ENCODE measurements at places on chromosomes 16 and 17.
A peak's percentile ranks its signal among the peaks of the same experiment; 100 is the strongest.

GRCh38 chr17:41483531-41483930, 2.6 kb upstream of the KRT35 start:
- no peak for DNase-seq

GRCh38 chr17:80753685-80754345, 209.2 kb downstream of the RPTOR start:
- no peak for DNase-seq

- DNase-seq = no peak
Observed at GRCh38 chr17:7555320-7555948, 3.1 kb upstream of the TNFSF13 start.

DNA sequence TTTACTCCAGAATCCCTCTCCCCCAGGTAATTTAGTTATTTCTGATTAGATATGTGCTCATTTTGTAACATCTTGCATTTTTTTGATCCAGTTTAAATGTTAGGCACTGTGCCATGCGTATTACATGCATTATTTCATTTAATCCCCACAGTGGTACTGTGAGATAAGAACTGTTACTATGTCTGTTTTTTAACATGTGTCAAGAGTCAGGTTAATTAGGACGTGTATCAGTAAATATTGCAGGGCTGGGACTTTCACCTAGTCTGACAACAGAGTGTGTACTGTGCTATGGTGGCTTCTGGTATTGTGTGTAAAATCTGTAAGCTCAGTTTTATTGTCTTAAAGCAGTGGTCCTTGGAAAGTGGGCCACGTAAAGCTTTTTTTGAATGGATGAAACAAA, 10.6 kb downstream of the RSPRY1 start:
- DNase-seq = no peak

GRCh38 chr17:56292010-56292409, 138.7 kb downstream of the ANKFN1 start:
- DNase-seq = no peak

DNA sequence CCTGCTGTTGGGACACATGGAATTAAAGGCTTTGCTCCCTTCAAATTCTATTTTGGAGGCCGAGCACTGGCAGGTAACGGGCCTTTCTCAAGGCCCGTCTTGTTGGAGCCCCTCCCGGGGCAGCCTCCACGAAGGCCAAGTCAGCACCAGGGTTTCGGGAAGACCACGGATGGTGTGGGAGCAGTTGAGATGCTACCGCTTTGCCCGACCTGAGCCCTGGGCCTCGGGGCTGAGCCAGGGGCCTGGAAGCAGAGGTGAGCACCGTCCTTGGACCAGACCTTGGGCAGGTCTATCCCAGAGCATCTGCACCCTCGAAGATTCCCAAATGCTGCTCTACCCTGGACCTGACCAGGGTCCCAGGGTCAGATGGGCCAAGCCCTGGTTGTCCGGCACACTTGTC, 23.0 kb downstream of the C17orf100 start:
- DNase-seq = no peak

- no peak for DNase-seq
Observed at GRCh38 chr16:81928271-81928918, 82.9 kb downstream of the SDR42E1 start.

GRCh38 chr17:73747221-73748002, 103.2 kb upstream of the SDK2 start:
- DNase-seq = no peak

- DNase-seq = no peak
Observed at GRCh38 chr16:65713181-65713808, 591.4 kb upstream of the CDH11 start.

- DNase-seq = no peak
Observed at GRCh38 chr17:16075949-16076348, 76.3 kb downstream of the TTC19 start.

DNA sequence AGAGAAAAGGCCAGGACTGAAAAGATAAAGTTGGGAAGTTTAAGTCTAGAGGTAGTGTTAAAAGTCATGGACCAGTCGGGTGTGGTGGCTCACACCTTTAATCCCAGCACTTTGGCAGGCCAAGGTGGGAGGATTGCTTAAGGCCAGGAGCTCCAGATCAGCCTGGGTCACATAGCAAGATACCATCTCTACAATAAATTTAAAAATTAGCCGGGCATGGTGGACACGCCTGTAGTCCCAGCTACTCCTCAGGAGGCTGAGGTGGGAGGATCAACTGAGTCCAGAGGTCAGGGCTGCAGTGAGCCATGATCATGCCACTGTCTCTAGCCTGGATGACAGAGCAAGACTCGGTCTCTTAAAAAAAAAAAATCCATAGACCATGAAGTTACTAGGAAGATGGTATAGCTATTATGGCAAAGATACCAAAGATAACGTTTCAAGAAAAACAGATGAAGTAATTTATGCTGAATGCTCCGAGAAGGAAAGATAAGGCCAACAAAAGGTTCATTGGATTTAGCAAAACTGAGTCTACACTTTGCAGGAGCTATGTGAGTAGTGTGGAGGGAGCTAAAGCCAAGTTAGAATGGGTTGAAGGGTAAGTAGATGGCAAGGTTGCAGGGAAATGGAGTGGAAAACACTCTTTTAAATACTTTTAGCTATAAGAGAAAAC, 11.7 kb downstream of the TRIM37 start:
- no peak for DNase-seq

DNA sequence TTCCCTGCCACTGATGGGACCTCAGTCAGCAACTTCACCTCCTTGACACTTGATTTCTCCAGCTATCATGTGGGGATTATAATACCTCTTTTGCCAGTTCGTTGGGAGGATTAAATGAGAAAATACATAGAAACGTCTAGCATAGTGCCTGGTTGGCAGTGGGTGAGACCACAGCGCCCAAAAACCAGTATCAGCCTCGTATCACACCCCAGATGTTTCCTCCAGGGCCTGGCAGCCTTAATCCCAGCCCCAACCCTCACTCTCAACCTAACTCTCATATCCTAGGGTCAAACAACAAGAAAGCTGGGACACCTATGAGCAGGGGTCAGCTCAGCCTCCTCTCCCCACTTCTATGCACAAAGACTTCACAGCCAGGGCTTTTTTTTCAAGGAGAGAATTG, 14.0 kb upstream of the C16orf78 start:
- no peak for DNase-seq

DNA sequence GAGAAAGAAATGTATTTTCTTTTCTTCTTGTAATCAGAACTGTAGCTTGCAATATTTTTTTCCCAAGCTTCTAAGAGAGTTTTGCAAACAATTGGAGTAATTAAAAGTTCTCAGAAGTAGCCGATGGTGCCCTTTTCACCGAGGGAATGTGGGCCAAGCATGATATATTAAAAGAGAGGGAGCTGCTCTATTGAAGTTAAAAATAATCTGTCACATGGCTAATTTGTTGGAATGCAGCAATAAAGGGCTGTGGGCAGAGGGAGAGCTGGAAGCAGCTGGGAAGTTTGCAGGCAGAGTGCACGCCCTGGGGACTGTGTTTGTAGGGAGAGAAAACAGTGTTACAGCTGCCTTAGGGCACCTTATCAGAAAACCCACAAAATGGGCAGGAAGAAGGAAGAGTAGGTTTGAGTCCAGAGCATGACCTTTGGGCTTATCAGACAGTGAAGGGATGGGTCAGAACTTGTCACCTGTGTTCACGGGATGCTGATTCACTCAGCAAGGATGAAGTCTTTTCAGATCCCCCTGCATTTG, 18.5 kb upstream of the TERF2 start:
- no peak for DNase-seq

- peak; percentile 22 for DNase-seq
Observed at GRCh38 chr17:61139219-61139618, 260.4 kb upstream of the TBX2 start.

DNA sequence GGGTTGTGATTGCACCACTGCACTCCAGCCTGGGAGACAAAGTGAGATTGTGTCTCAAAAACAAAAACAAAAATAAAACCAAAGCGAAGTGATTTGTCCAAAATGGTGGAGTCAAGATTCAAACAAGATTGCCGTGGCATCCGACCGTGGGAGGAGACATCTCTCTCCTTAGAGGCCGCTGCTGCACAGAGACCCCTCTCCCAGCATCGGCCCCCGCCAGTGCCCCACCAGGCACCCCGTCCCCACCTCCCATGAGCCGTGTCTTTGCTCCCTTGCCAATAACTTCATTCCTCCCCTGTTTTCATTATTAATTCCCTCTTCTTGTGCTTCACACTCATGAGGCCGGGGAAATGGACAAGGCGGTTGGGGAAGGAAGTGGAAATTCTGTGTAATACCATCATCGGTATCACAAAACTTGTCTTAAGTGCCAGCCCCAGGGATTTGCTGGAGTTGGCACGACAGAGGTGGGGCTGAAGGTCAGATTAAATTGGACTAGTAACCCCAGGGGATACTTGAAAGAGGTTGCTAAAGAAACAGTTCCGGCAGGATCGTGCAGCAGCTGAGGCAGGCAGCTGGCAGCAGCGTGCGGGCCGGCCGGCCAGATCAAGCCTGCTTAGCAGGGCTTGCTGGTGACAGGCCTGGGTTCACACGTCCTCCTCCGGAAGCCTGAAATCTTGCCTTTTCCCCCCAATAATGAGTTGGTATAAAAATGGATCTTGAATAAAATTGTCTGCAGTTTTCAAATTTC, 66.8 kb downstream of the RTN4RL1 start:
- DNase-seq = peak; percentile 8

GRCh38 chr16:74556375-74556922, 50.5 kb downstream of the GLG1 start:
- no peak for DNase-seq

- no peak for DNase-seq
Observed at GRCh38 chr17:75799402-75799801, 14.8 kb downstream of the UNK start.

GRCh38 chr16:67399749-67400704, 6.7 kb upstream of the TPPP3 start:
- no peak for DNase-seq

DNA sequence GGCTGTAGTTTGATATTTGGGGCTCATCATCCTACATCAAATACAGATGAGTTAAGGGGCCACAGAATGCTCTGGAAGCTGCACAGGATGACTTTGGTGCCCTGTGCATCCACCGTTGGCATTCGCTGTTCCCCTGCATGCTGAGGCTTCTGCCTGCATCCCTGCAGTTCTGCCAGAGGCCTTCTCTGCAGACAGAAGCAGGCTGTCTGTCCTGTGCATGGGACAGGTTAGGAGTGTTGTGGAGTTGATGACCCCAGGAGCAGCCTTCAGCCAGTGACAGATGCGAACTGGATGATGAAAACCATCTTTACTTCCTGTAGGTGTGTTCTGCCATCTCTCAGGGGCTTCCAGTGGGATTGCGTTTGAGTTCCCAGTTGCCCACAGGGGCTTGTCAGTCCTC, 13.6 kb upstream of the TNS4 start:
- no peak for DNase-seq

DNA sequence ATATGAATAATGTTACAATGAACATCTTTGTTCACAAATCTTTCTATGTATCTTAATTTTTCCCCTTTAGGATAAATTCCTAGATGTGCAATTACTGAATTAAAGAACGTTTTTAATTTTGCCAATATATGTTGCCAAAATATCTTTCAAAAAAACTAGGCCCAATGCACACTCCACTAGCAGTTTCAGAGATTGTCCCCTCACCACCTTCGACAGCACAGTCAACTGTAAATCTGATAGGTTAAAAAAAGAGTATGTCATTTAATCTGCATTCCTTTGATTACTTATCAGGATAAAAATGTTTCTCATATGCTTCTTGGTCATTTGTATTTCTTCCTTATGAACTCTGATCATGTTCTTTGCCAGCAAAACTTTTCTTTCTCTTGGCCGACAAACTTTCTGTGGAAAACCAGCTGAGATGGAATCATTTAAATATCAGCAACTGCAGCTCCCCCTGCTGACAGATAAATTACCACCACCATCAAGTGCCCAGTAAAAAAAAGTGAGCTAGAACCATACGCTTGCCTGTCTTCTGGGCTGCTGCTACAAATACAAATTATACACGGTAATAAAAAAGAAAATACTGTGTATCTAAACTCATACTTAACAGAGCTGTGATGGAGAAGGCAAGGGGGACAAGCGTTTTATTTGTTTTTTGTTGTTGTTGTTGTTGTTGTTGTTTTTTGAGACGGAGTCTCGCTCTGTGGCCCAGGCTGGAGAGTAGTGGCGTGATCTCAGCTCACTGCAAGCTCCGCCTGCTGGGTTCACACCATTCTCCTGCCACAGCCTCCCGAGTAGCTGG, 19.6 kb upstream of the KANSL1 start:
- peak; percentile 58 for DNase-seq

DNA sequence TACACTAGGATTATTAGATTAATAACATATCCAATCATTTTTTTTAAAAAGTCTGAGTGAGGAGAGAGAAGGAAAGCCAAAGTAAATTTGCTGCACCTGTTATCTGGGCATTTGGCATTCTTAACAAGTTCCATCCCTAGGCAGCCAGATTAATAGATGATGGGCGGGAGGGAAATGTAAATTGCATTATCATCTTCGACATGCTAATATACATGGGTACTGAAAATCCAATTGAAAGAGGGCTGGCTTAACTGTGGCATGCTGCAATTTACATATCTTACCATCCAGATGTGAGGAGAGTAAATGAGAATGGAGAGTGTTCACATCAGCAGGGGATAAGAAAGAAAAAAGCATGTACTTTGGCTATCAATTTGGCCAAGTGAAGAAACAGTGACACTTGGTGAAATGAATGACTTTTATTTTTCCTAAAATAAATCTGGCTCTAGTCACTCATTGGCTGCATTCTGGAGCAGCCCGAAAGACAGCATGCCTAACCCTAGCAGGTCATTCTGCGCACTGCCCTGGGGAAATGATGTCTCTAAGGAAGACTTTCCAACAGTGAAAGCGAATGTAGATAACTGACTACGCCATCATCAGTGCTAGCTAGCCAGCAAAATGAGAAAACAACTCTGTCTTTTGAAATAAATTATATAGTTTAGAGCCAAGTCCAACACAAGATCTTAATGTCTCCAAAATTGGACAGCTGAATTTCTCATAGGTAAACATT, 57.9 kb downstream of the HYDIN start:
- no peak for DNase-seq

GRCh38 chr17:13302983-13303382, 285.2 kb upstream of the ELAC2 start:
- DNase-seq = no peak

DNA sequence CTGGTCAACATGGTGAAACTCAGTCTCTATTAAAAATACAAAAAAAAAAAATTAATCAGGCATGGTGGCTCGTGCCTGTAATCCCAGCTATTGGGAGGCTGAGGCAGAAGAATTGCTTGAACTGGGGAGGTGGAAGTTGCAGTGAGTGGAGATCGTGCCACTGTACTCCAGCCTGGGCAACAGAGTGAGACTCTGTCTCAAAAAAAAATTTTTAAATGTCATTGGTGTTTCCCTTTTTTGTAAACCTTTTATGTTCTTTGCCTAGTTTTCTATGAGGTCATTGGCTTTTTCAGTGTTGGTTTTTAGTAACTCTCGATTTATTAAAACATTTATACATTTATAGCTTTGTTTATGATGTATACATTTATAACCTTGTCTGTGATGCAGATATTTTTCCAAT, 18.2 kb downstream of the NLRC5 start:
- DNase-seq = no peak

DNA sequence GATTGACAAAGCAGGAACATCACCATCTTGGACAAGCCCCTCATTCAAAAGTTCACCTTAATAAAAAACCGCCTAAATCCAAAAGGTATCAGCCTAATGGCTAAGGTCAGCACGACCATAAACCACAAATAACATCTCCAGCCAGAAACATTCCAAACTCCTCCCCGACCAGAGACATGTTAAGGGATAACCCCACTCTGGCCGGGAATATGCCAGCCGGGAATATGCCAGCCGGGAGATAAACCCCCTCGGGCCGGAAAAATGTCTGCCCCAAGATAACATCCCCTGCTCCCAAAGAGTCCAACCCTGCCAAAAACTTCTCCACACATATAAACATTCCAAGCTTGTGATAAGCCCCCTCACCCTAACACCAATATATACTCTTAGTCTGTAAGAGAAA, 1.4 kb downstream of the DHX33 start:
- DNase-seq = no peak

Measured in AG09319 (cell line).